ENCODE measurements at places on chromosomes 5 and 9. TPM values are rescaled to one million over a fixed set of nuclear protein-coding genes. Genes with fewer than 3 reads are reported as not detected.

DNA sequence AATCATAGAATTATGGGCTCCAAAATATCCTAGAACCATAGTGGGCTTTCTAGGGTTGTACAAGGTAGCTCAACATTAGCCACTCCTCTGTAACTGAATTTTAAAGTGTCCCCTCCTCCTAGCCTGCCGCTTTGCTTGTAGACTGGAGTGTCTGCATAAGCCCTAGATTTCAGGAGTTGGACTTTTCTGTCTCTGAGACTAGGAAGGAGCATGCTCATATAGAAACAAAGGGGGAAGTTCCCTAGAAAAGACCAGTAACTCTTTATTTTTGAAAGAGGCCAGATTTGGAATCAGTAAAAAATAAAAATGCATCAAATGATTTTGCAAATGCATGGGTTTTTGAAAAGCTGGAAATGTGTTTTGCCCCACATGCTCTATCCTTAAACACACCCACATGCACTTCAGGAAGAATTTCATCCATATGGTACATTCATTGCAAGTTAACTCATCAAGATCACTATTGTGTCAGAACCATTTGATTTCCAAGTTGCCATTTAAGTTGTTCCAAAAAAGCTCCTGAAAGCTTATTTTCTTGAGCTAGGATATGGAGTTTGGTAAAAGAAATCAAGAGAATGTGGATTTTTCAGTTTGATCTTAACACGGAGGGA lies 121.0 kb upstream of the NR3C1 start:
- DNase-seq: no peak

DNA sequence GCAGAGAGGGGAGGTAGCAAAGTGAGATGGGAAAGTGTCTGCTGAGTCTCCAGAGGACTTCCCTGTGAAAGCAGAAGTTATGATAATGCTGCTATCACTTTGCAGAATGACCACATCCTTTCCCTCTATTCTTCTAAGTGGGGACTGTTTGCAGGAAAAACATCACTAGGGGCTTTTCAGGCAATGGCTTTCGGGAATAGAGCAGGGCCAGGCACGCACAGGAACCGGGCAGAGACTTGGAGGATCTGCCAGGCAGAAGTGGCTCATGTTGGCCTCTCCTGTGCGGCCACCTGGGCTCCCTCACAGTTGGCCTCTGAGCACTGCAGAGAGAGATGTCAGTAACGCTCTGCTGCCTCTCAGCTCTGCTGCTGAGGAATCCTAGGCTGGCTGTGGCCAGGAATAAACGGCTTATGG lies 214.7 kb downstream of the MAST4 start:
- DNase-seq: no peak

GRCh38 chr5:40676613-40677343 lies 2.9 kb upstream of the PTGER4 start:
- peak; percentile 91 for DNase-seq

KIAA1958 gene
- total RNA-seq: 0.98 TPM

SPATA31D4 gene
- total RNA-seq: not detected
